ENCODE measurements at places on chromosomes 16 and 17. TPM values are rescaled to one million over a fixed set of nuclear protein-coding genes. Genes with fewer than 3 reads are reported as not detected.

- DNase-seq, result no peak
- no peaks in the 10 kb centered on the region for H3K27me3 ChIP-seq
- no peak overlapping the region for H3K4me3 ChIP-seq
- H3K27ac ChIP-seq, result no peak overlapping the region
- no peaks in the 10 kb centered on the region for H3K4me1 ChIP-seq
- no peaks in the 10 kb centered on the region for H3K36me3 ChIP-seq
Observed at GRCh38 chr16:7976563-7976962, 613.7 kb downstream of the TMEM114 start.

GSDMA gene
- total RNA-seq, result 4.6 TPM

UTS2R gene
- 0.46 TPM for total RNA-seq

DNA sequence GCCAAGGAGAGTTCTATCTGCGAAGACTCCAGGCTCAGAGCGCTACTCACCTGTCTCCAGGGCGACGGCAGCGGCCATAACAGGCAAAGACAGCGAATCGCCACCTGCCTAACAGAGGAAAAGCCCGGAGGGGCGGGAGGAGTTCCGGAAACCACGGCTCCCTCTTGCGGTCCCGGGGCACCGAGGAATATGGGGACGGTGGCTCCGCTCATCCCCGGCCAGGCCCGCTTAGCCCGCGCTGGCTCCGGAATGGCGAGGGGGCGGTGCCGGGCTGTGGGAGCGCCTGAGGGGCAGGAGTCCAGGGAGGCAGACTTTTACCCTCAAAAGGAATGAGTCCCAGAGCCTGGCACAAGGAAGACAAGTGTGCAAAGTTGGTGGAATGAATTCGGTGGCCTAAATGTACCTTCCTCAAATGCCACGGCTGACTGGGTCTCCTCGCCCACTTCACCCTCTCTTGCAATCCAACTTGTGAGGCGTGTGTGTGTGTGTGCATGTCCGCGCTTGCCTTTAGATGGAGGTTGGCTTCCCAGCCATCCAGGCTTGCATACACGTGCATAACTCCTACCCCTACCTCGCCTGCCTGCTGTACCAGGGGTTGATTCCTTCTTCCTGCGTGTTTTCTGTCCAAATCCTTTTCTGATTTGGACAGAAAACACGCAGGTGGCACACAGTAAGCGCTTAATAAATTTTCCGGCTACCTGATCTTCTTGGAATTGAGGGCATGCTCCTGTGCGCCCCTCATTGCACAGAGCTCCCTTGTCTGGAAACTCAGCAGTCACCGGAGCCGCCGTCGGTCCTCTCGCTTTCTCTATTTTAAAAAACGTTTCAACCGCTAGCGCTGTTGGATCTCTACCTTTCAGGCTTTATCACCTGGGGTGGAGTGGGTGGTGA is 3.5 kb downstream of the C17orf100 start:
- H3K27me3 ChIP-seq, result no peaks in the 10 kb centered on the region
- peak overlapping the region; percentile 62 for H3K4me3 ChIP-seq
- H3K27ac ChIP-seq, result no peak overlapping the region
